ENCODE measurements at places on chromosomes 7 and 10.

- DNase-seq, result no peak
Measured at GRCh38 chr10:86733260-86733671, 23.2 kb upstream of the BMPR1A start.

- no peak for DNase-seq
Measured at GRCh38 chr10:14876764-14877163, 1.9 kb upstream of the SUV39H2 start.

DNA sequence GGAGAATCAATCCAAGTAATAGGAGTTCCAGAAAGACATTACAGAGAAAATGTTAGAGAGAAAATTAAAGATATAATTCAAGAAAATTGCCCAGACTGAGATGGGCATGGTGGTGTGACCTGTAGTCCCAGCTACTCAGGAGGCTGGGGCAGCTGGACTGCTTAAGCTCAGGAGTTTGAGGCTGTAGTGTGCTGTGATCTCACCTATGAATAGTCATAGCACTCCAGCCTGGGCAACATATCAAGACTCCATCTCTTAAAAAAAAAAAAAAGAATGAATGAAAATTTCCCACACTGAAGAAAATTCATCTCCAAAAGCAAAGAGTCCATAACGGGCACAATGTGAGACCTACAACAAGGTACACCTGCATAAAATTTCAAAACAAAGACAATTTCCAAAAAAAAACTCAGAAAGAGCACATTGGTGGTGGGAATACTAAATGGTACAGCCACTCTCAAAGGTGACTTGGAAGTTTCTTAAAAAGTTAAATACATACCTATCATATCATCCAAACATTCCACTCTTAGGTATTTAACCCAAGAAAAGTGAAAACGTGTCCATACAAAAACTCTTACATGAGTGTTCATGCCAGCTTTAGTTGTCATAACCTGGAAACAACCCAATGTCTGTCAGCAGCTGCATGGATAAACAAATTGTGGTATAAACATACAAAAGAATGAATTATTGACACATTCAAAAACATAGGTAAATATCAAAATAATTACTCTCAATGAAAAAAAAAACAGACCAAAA, 6.9 kb upstream of the RGS10 start:
- no peak for DNase-seq

DNA sequence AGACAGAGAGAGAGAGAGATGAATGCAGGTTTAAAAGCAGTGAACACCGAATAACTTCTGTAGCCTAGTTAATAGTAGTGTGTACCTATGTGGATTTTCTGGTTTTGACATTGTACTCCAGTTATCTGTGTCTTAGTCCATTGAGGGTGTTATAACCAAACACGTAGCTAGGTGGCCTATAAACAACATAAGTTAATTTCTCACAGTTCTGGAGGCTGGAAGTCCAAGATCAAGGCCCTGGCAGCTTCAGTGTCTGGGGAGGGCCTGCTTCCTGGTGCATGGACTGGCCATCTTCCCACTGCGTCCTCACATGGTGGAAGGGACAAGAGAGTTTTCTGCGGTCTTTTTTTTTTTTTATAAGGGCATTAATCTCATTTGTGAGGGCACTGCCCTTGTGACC, 23.5 kb downstream of the AOC1 start:
- no peak for DNase-seq

DNA sequence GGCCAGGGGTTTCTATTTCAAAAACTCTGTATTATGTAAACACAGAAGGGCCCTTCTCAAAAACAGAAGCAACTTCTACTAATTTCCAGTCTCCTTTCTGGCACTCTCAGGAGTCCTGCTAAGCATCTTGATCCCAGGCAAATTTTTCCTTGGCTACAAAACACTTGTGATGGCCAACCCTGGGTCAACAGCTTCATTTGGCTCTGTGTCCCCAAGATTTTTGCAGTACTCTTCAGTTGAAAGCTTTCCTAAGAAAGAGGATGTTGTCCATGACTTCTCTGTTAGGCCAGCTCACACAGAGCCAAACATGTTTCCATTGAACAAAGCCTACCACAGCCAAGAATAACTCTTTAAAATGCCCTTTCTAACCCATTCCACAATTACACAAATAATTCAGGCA, 99.0 kb upstream of the EGR2 start:
- no peak for DNase-seq

GRCh38 chr10:74300666-74301065, 149.6 kb downstream of the ADK start:
- DNase-seq, result no peak

DNA sequence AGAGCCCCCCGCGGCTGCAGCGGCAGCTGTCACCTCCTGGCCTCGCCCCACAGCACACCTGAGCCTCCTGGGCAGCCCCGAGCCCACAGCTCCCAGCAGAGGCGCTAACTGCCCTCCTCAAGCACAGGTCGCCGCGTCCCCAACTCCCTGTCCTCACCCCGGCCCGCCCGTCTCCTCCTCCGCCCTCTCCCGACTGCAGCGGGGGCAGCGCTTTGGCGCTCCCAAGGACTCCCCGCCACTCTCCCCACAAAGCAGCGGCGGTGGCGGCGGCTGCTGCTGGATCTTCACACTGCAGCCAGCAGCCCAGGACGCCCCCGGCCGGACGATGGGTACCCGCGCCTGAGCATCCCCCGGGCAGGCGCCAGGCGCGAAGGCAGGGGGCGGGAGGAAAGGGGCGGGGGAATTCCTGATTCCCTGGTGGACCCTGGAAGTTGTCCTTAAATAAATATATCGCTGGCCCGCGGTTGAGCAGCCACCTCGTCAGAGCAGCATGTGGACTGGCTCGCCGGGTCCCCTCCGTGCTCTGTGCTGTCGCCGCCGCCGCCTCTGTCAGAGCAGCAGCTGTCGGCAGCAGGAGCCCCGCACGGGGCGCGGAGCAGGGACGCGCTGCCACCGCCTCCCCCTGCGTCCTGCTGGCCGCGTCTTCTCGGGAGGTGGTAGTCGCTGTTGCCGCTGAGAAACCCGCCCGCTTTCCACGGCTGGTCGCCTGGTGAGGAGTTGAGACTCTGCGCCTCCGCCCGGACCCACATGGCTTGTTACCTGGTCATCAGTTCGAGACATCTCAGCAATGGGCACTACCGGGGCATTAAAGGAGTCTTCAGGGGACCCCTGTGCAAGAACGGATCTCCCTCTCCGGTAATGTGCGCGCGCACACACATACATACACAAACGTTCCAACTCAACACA, at the start of gene ZNF804B:
TSS of gene ZNF804B (plus strand) at position 471 of the 906 bp plus-strand sequence. CDS start at position 748, 277 bp downstream.
- DNase-seq, result peak; percentile 34

- DNase-seq, result peak; percentile 27
Measured at GRCh38 chr10:58266826-58267712, 625 bp downstream of the IPMK start.

DNA sequence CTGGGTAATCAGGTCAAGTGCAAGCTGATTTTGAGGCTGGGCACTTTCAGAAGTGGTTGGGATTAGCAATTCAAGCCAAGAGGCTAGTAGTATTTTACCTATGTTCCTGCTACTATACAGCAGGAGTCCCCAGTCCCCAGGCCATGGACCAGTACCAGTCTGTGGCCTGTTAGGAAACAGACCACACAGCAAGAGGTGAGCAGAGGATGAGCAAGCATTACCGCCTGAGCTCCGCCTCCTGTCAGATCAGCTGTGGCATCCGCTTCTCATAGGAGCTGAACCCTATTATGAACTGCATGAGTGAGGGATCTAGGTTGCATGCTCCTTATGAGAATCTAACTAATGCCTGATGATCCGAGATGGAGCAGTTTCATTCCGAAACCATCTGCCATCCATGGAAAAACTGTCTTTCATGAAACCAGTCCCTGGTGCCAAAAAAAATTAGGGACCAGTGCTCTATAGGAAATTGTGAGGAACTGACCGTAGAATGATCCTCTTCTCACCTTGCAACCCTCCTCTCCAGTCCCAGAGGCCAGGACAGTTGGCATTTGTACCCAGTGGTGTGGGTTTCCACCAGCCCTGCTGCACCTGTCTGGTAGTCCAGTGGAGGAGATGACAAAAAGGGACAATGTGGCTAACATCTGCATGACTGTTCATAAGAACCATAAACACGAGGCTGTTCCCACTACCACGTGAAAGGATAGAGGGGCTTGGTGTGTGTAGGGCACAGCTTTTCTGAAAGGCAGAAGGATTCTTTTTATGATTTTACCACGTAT, 172.5 kb downstream of the KIAA1217 start:
- DNase-seq, result no peak

- DNase-seq, result no peak
Measured at GRCh38 chr10:32035038-32035437, 21.2 kb downstream of the KIF5B start.

DNA sequence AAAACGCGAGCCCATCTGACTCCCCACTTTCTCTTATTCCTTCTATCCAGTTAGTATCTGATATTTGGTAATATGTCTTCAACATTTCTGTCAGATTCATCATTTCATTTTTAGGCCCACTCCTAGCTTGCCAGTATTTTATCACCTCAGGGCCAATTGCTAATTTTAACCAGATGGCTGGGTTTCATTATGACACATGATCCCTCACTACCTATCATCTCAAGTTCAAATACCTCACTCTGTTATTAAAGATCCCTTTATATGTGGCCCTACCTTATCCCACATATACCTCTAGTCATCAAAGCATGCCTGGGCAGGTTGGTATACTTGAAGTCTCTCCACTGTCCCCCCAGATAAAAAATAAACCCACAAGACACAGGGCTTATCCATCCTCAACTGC, 104.9 kb downstream of the RNLS start:
- no peak for DNase-seq

DNA sequence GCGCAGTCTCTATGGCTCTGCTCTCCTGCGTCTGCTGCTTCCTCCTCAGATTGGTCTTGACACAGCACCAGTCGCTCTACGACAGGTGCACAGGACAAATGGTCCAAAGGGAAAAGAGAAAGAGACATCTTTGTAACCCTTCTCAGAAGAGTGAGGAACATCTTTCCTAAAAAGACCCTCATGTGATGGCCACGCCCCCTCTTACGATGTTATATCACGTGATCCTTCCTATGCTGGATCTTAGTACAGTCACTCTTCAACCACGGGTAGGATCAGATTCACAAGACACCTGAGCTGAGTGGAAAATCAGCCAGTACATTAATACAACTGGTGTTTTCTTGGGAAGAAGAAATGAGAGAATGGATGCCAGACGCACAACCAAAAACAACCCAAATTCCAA, 262.2 kb upstream of the CELF2 start:
- DNase-seq, result no peak

- DNase-seq, result no peak
Measured at GRCh38 chr7:24959735-24960485, 20.1 kb downstream of the OSBPL3 start.

DNA sequence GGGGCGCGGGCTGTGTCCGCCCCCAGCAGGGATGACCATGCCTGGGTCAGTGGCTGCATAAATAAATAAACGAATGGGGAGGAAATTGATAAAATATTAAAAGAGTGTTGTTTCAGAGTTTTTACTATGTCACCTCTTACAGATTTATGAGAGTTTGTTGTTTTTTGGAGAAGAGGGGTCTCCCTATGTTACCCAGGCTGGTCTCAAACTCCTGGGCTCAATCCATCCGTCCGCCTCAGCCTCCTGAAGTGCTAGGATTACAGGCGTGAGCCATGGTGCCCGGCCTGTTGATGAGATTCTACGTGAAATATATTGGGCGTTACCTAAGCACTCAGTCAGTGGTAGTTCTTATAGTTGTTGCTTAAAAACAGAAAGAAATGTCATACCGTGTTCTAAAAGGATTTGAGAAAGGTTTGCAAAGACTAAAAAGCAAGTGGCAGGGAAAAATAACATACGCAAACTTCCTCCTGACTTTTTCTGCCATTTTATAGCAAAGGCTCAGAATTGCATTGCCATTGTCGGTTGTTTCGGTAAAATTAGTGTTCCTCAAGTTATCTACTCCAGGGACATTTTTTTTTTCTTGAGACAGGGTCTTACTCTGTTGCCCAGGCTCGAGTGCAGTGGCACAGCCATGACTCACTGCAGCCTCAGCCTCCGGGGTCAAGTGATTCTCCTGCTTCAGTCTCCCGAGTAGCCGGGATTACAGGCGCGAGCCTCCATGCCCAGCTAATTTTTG, 39.5 kb upstream of the FOXK1 start:
- no peak for DNase-seq

GRCh38 chr7:123746931-123747488, 1.8 kb downstream of the WASL start:
- DNase-seq, result no peak

DNA sequence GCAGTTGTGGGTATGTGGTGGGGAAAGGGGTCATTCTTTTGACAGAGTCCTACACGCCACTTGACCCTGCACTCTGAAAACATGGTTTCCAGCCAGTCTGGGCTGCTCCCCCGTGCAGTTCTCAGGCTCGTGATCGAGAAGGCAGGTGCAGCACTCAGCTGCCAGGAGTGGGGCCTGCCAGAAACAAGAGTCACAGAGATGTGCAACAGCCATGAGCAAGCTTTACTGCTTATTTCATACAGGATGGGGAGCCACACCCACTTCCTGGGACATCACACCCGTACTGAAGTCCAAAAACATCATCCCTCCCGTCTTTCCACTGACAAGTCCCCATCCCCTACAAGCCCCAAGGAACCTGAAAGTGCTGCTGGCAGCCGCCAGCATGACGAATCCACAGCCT, 9.3 kb downstream of the ATG9B start:
- DNase-seq, result no peak

DNA sequence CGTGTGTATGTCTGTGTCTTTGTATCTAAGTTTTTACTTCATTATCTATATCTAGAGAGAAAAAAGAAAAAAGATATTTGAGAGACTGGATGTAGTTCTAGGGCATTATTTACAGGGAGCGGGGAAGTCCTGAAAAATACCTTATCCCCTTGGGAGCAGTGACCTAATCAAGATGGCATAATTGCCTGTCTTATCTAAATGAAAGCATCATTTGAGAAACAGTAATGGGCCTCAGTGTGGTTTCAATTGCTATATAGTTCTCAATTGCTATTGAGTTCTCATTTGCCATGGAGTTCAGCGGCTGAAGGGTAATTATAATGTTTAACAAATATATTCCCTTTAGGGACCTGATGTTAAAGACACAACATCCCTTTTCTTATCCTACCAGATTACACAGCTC, 216.5 kb downstream of the PLXNA4 start:
- no peak for DNase-seq
